ENCODE measurements at places on chromosomes 1 and 21. TPM values are rescaled to one million over a fixed set of nuclear protein-coding genes. Genes with fewer than 3 reads are reported as not detected.

GRCh38 chr1:225338545-225338944 lies 89.3 kb downstream of the LBR start:
- no peak for DNase-seq

DNA sequence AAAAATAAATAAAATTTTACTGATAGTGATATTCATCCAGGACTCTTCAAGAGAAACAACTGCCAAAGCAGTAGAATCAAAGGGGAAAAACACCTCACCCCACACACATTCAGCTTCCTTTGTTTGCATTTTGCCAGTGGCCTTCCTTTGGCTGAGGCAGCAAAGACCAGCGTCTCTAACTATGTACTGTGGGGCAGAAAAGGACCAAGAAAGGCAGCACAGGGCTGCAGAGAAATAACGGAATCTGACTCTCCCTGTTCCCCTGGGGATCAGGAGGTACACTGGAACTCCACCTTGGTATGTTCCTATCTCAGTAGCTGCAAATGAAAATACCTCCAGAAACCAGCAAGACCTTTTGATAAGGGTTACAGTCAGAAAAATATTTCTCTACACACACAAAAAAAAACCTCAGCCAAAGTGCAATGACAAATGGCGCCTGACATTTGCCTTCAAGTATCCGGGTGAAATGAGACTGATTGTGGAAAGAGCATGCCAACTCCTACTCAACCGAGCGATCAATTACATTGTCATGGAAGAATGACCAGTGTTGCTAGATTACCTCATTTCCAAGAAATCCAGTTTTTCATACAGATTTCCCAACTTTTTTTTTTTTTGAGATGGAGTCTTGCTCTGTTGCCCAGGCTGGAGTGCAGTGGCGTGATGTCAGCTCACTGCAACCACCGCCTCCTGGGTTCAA lies 50.9 kb downstream of the TARBP1 start:
- no peak for DNase-seq

DNA sequence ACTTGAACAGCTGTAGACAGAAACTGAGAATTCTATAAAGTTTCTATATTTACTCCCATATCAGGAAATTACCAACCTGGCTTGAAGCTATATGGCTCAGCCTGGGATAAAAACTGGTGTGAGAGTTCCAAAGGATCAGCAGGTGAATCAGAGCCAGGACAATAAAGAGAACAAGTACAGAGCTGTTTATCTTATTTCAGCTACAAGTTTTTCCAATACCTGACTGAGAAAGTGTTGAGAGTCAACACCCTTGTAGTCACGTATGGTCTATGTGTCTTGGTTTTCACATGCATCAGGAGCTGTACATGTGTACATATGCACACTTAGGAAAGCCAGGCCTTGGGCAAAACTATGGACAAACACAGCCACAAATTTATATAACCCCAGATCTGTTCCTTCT lies 40.7 kb upstream of the CXADR start:
- DNase-seq, result no peak

GRCh38 chr1:227156520-227156919 lies 161.8 kb downstream of the CDC42BPA start:
- DNase-seq, result no peak

DNA sequence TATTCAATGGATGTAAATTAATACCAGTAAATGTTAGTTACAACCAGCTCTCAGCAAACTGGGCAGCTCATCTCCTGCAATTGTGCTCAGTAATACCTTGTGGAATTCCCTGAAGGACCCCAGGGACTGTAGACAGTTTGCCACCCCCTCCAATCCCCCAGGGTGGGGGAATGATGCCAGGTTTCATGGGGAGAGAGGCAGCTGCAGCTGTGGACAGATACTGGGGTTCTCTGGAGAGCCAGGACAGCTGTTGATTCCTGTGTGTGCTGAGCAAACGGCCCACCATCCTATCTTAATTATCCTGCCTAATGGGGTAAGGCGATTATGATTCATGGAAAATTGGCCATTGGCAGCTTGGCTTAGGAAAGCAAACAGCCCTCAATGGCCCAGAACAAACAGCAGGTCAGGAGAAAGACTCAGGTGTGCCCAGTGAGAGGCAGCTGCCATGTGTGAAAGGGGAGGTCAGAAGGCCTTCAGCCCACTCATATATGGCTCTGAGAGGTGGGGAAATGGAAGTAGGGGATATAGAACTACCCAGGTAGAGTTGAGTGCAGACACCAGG lies 148.9 kb upstream of the CTTNBP2NL start:
- no peak for DNase-seq

PROX1 gene
- 0.08 TPM for total RNA-seq

BECN2 gene
- not detected for total RNA-seq

SHE gene
- not detected for total RNA-seq

MARK1 gene
- total RNA-seq, result not detected

WNT9A gene
- not detected for total RNA-seq

CFHR3 gene
- total RNA-seq, result not detected

All from activated naive CD4-positive, alpha-beta T cell treated with anti-CD3 and anti-CD28 coated beads, Interleukin-2, amount 50 U/mL, for 72 hours (primary cell).